Pancreas (tissue), 10 donors: ENCODE measurements at places on chromosomes 5 and 9. TPM values are rescaled to one million over a fixed set of nuclear protein-coding genes. Genes with fewer than 3 reads are reported as not detected.

- peak; percentile 43 for DNase-seq
Measured at GRCh38 chr5:96614110-96614691, 48.0 kb upstream of the CAST start.

GRCh38 chr5:2946315-2946714 lies 194.8 kb upstream of the IRX2 start:
- DNase-seq, result no peak

DNA sequence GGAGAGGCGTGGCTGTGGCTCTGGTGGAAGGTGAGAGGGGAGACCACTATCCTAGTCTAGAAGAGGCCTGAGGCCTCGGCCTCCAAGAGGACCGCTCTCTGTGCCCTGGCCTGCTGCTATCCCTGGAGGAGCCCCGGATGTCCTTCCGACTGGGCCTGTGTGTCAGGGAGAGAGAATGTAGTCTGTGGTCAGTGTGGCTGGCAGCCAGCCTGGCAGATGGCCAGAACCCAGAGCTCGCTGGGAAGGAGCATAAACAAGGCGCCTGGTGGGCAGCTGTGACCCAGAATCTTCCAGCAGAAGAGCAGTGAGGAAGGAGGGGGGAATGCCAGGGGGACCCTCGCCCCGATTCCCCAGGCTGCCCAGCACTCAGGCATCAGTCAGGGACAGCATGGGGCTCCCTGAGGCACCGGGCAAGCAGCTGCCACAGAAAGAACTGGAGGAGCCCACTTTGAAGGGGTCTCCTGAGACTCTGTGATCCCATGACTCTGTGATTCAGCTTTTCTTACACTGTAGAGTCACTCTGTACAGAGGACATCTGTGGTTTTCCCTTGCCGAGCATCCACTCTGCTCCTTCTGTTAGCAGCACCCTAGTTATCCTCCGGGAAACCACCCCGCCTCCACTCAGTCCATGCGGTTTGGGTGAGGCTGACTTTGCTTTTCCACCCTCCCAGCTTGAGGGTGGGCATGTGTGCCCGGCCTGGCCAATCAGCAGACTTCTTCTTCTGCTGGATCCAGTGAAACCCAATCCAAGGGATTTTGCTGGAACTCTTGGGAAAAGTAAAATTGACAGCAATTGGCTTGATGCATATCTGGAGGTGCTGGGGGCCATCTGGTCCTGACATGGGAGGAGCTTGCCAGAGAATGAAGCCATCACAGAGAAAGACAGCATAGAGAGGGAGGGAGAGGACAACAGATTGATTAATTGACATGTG lies 46.2 kb upstream of the PWWP2A start:
- DNase-seq, result peak; percentile 90

GRCh38 chr9:86387376-86387775 lies 33.2 kb upstream of the TUT7 start:
- no peak for DNase-seq

- DNase-seq, result no peak
Measured at GRCh38 chr9:784202-784601, 57.3 kb upstream of the DMRT1 start.

- no peak for DNase-seq
Measured at GRCh38 chr9:133863257-133863592, 125.1 kb upstream of the SARDH start.

GRCh38 chr5:170633235-170634081 lies 129.6 kb downstream of the KCNIP1 start:
- peak; percentile 58 for DNase-seq

- no peak for DNase-seq
Measured at GRCh38 chr9:127865645-127866464, 11.4 kb upstream of the ENG start.

DNA sequence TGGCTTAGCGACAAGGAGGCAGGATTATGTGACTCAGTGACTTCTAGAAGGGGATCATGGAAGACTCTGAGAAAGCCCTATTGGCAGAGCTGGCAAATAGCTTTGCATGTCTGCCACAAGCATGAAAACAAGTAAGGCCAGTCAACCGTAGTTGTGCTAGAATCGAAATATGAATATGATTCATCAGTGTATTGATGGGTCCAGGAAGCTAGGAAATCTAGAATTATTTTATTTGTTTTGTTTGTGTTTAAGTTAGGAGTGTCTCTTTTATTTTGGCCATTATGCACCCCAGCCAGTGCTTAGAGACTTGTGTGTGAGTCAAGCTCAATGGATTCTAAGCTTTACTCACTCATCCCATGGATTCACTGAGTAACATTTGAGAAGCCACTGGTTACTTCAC lies 3.8 kb upstream of the ITGA2 start:
- DNase-seq, result no peak

DNA sequence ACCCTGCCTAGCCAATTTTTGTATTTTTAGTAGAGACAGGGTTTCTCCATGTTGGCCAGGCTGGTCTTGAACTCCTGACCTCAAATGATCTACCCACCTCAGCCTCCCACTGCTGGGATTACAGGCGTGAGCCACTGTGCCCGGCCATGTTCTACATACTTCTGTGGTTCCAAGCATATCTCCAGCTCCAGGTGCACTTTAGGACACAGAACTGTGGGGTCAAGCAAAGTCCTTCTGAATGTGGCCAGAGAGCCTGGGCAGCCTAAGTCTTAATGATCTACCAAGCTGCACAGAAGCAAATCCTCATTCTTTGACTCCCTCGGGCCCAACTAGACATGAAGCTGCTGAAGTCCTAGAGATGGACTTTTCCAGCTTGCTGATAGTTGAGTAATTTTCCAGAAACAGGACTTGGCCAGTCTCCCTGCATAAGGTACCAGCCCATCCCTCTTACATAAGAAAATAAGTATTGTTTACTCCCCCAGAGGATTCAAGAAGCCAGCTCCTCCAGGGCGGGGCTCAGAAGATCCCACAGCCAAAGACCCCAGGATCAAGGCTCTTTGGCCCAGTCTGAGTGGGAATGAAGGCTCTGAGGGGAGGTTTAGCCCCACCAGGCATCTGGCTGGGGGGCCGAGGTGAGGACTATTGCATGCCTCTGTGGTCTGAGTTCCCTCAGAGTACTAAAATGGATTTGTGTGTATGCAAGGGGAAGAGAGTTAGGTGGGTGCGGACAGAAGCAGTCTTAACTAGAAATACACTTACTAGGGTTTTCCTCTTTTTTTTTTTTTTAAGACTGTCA lies 8.7 kb downstream of the CLTB start:
- peak; percentile 16 for DNase-seq

- DNase-seq, result no peak
Measured at GRCh38 chr9:93575796-93576257, 557 bp upstream of the PHF2 start.

GRCh38 chr5:91126888-91127287 lies 256.2 kb downstream of the ARRDC3 start:
- peak; percentile 44 for DNase-seq

GRCh38 chr5:140381351-140381750 lies 20.3 kb upstream of the ANKHD1 start:
- DNase-seq, result no peak

DNA sequence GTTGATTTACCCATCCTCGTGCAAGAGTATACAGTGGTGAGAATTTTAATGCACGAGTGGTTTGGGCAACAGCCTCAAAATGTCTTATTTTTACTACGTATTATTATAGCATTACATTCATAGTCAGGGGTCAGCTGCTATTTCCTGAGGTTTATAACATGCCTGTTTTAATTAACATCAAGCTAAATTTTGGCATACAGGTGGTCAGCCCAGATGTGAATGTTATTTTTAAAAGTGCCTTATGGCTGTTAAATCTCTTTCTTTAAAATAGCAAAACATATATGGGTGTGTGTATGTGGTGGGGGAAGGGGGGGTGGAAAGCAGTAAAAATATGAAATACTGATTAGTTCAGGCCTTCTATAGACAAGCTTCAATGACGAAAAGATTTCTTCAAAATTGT lies 424.5 kb upstream of the CLINT1 start:
- no peak for DNase-seq

- DNase-seq, result no peak
Measured at GRCh38 chr5:168174376-168174775, 117.1 kb upstream of the WWC1 start.

DNA sequence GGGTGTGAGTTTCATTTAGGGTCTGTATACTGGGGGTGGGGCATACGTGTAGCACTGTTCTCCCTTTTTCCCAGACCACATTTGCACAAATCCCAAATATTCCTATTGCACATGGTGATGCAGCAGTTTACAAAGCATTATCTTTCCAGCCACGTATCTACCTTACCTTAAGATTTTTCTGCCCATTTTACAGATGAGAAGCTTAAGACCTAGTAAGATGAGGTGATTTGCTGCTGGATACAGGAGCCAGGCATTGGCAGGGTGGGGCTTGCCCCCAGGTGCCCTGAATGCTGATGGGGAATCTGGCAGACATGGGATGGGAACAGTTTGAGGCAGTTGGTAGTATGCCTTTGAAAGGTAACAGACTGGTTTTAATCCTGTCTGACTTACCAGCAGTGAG lies 12.5 kb downstream of the LHX2 start:
- DNase-seq, result no peak

DNA sequence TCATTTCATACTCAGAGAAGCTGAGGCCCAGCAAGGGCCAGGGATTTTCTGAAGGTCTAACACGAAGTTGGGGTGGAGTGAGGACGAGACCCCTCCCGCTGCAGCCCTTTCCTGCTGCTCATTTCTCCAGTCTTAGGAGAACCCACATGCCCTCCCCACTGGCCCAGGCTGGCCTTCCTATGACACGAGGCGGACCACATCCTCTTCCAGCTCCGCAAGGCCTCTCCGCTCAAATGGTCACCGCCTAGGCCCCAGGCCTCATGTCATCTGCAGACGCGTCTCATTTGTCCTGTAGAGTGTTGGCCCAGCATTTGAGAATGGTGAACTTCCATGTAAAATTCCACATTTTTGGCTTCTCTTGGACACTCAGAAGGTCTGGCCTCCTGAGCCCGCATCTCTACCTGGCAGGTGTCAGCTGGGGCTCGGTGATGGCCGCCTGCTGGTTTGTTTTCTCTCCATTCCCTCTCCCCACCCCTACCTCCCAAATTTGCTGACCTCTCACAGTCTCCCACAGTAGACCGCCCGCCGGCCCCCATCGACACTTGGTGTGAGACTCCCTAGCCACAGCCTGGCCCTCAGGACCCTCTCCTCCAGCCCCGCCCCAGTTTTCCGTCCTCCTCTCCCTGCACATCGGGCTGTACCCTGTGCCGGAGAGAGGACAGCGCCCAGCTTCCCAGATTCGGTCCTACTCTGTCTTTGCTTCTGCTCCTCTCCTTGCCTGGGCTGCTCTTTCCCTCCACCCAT lies 51.7 kb downstream of the ERGIC1 start:
- DNase-seq, result no peak

- no peak for DNase-seq
Measured at GRCh38 chr5:181054138-181054537, 14.1 kb downstream of the BTNL9 start.

The MEIKIN gene
- 1.2 TPM for total RNA-seq

The SYK gene
- 13.8 TPM for total RNA-seq

The PROP1 gene
- not detected for total RNA-seq

The STKLD1 gene
- total RNA-seq, result 0.76 TPM

The SLC36A2 gene
- not detected for total RNA-seq

The TTLL11 gene
- 5.0 TPM for total RNA-seq

The TOR1B gene
- total RNA-seq, result 10.9 TPM
